Hepatocyte (in vitro differentiated cells): ENCODE measurements at places on chromosomes 7 and 10. TPM values are rescaled to one million over a fixed set of nuclear protein-coding genes. Genes with fewer than 3 reads are reported as not detected.
A peak's percentile ranks its signal among the peaks of the same experiment; 100 is the strongest.

DNA sequence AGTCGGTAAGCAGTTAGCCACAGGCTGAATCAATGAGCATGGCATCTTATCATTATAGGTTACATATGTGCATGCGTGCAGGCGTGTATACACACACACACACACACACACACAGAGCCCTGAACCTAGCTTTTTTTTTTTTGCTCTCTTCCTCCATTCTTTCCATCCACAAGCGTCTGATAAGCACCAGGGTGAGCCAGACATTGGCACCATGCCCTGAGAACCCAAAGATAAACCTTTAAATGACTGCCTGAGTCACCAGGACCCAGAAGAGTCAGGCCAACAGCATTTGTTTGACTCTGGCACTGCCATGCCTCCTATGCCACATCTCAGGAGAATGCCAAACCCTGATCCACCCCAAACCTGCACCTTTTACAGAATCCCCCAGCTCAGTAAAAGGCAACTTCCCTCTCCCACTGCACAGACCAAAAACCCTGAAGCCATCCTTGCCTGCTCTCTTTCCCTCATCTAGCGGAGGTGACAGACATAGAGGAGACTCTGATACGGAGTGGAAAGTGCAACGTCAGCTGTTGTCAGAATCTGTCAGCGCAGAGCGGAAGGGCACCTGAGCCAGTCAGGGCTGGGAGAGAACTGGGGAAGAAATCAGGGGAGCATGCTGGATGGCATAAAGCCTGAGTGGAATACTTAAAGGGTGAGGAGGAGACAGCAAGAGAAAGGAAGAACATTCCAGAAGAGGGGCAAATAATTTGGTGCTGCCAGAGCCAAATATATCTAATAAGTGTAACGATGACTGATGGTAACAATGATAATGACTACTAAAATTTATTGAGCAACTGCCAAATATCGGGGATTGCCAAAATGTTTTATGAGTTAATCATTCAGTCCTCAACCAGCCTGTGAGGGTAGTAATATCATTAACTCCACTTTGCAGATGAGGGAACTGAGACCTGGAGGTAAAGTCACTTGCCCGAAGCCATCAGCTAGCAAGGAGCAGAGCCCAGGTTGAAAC is 3.2 kb downstream of the PARP12 start:
- no peak overlapping the region for H3K4me3 ChIP-seq
- peaks cover 25% of the 10 kb centered on the region for H3K4me1 ChIP-seq
- H3K27ac ChIP-seq: no peak overlapping the region
- no peaks in the 10 kb centered on the region for H3K27me3 ChIP-seq

- peak; percentile 63 for DNase-seq
- H3K4me3 ChIP-seq: peak overlapping the region; percentile 81
- H3K4me1 ChIP-seq: no peaks in the 10 kb centered on the region
- no peaks in the 10 kb centered on the region for H3K27me3 ChIP-seq
Observed at GRCh38 chr7:120856621-120857352, 1.2 kb downstream of the TSPAN12 start.

- H3K4me3 ChIP-seq: no peak overlapping the region
- no peaks in the 10 kb centered on the region for H3K36me3 ChIP-seq
- no peaks in the 10 kb centered on the region for H3K4me1 ChIP-seq
Observed at GRCh38 chr7:123057911-123058310, 62.4 kb upstream of the TAS2R16 start.

PRF1 gene
- total RNA-seq: not detected in 2 replicates

- H3K4me1 ChIP-seq: peaks cover 13% of the 10 kb centered on the region
- H3K27me3 ChIP-seq: no peaks in the 10 kb centered on the region
- no peak for DNase-seq
- H3K27ac ChIP-seq: no peak overlapping the region
- H3K36me3 ChIP-seq: no peaks in the 10 kb centered on the region
Observed at GRCh38 chr10:89342206-89342958, 14.6 kb downstream of the IFIT3 start.

- peak overlapping the region; percentile 30 for H3K4me3 ChIP-seq
- no peak for DNase-seq
- no peaks in the 10 kb centered on the region for H3K27me3 ChIP-seq
- peak overlapping the region; percentile 97 for H3K27ac ChIP-seq
Observed at GRCh38 chr7:112453505-112454171, 3.4 kb downstream of the IFRD1 start.

GDF10 gene
- 2.3 and 2.5 TPM in 2 replicates for total RNA-seq

DNA sequence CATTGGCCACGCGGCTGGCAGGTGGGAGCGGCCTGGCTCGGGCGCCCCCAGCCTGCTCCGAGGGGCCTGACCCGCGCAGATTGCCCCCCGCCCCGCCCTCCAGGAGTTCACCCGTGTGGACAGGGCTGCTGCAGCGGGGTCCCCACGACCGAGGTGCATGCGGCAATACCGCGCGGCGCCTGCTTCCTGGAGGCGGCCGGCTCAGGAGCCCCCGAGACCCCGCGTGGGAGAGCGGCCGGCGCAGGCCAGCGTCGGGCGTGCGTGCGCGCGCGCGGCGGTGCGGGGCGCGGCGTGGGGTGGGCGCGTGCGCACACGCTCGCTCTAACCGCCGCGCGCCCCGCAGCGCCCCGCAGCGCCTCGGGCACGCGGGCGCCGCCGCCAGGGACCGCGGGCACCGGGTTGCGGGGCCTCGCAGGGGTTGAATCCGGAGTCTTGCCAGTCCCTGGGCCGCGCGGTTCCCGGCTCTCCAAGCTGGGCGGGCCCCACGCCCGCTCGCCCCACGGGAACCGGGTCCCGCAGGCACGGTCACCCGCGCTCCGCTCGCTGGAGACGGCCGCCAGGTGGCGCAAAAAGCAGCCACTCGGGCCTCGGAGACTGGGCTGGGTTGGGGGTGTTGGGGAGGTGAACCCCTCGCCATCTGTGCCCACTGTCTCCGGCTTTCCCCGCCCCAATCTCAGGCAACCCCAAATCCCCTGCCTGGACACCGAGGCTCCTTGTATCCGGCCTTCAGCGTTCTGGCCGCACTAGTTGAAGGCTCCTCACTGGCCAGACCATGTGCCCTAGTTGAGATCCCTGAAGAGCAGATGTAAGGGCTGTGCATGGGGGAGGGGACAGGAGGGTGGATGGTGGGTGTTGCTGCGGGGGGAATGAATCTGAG is 1.3 kb upstream of the ACHE start:
- H3K27me3 ChIP-seq: peaks cover 14% of the 10 kb centered on the region
- H3K4me1 ChIP-seq: peaks cover 15% of the 10 kb centered on the region
- no peaks in the 10 kb centered on the region for H3K36me3 ChIP-seq
- peak; percentile 77 for DNase-seq

GRCh38 chr7:129832701-129833227 is 120.0 kb downstream of the UBE2H start:
- no peak overlapping the region for H3K4me3 ChIP-seq
- H3K27ac ChIP-seq: no peak overlapping the region
- H3K36me3 ChIP-seq: no peaks in the 10 kb centered on the region
- H3K4me1 ChIP-seq: peaks cover 18% of the 10 kb centered on the region

MARCHF5 gene
- 35.8 and 36.4 TPM in 2 replicates for total RNA-seq

COBL gene
- total RNA-seq: 17.9 and 20.5 TPM in 2 replicates

DNA sequence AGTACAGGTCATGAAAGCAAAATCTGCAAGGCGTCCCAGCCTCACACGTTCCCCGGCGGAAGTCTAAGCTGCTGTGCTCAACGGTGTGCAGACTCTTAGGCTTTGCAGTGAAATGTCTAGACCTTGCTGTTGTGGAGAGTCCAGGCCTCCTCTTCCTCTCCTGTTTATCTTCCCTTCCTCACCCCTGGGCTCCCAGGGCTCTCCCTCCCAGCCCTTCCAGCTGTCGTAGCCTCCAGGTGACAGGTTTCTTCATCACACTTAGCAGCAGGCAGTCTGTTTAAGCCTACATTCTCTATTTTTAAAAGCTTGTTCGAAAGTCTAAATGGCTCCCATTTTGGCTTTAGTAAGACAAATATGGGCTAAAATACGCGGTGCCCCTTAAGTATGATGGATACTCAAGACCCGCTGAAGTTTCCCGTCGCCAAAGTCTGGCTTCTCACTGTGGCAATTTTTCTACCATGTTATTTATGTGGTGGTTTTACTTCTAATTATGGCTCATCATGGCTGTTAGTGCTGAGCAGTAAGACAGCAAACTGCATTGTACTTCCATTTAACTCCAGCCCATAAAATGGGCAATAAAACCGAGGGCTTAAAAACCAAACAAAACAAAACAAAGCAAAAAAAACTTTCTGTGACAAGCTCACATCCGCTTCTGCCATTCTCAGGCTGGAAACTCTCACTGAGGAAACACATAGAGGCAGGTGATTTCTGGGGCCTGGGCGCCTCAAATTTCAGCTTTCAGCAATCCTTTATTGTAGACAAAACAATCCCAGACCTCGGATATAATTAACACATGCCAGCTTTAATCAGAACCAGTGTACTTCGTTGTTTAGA is 243.2 kb downstream of the SNX10 start:
- H3K27me3 ChIP-seq: peaks cover 26% of the 10 kb centered on the region
- H3K36me3 ChIP-seq: no peaks in the 10 kb centered on the region
- peaks cover 7% of the 10 kb centered on the region for H3K4me1 ChIP-seq
- no peak overlapping the region for H3K4me3 ChIP-seq
- no peak overlapping the region for H3K27ac ChIP-seq

DNA sequence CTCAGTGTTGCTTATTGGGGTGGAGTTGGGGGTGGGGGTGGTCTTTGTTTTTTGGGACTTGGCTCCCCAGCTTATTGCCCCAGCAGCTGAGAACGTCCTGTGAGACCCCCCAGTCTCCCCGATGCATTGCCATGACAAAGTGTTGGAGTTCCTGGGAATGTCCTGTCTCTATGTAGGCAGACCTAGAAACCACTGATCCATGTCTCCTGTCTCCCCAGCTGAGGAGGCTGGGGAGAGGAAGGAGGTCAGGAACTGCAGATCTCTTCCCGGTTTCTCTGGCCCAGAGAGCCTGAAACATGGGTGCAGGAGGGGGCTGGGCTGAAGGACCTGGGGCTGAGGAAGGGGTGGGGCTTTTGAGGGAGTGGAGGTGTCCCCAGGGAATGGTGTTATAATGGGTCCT is 80.2 kb upstream of the GTF2IRD1 start:
- H3K27ac ChIP-seq: no peak overlapping the region
- no peaks in the 10 kb centered on the region for H3K36me3 ChIP-seq
- no peak overlapping the region for H3K4me3 ChIP-seq
- H3K4me1 ChIP-seq: peaks cover 16% of the 10 kb centered on the region

GRCh38 chr7:92397542-92397941 is 49.7 kb upstream of the GATAD1 start:
- H3K36me3 ChIP-seq: peaks cover 9% of the 10 kb centered on the region
- H3K27me3 ChIP-seq: no peaks in the 10 kb centered on the region
- H3K4me1 ChIP-seq: no peaks in the 10 kb centered on the region
- no peak overlapping the region for H3K27ac ChIP-seq
